Nucleus accumbens (tissue), 56 donors: ENCODE measurements at places on chromosomes 7 and 10.

- no peak for DNase-seq
Observed at GRCh38 chr10:4234661-4235060, 449.7 kb upstream of the KLF6 start.

GRCh38 chr10:130808686-130809085 is 502.8 kb downstream of the TCERG1L start:
- no peak for DNase-seq

GRCh38 chr10:84101042-84101441 is 38.3 kb upstream of the GHITM start:
- DNase-seq = no peak

- DNase-seq = no peak
Observed at GRCh38 chr10:14381475-14381874, 50.8 kb upstream of the FRMD4A start.

DNA sequence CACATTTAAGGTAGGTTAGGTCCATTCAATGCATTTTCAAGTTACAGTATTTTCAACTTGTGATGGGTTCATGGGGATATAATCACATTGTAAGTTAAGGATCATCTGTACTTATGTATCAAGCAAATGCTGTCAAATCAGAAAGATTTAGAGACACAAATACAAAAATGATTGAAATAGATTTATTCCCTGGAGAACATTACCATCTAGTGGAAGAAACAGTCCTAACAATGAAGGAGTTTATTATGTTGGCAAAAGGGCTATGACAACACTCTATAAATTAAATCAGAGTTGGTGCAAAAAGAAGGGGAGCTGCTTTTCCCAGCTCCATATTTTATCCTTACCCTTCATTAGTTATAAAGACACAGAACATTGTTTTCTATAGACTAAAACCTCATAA is 69.0 kb downstream of the PRSS58 start:
- DNase-seq = no peak

GRCh38 chr10:33612551-33612950 is 278.1 kb upstream of the NRP1 start:
- no peak for DNase-seq

DNA sequence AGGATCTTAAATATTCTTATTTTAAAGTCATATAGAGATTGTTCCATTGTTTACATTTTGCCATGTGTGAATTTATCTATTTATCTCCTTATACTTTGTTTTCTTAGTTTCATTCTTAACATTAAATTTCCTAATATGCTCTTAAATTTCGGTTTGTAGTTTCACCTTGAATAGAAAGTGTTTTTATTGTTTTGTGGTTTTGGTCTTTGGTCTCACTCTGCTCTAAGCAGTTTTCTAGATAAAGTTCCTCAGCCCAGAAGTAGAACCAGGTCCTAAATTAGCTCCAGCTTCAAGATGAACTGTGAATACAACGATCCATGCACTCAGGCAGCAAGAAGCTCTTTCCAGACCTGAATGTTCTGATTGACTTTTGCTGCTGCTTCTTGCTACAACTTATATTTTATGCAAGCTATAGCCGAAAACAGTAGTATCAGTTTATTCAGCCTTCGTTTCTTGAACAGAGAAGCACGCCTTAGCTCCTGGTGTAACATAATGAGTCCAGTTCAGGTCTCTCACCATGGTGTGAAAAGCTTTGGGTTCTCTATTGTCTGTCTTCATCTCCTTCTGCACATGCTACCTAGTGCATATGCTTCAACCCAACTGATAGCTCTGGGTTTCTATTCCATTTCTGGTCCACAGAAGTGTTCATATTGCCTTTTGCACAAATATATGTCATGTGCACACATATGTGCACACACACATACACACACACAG is 95.3 kb downstream of the SEM1 start:
- DNase-seq = no peak

DNA sequence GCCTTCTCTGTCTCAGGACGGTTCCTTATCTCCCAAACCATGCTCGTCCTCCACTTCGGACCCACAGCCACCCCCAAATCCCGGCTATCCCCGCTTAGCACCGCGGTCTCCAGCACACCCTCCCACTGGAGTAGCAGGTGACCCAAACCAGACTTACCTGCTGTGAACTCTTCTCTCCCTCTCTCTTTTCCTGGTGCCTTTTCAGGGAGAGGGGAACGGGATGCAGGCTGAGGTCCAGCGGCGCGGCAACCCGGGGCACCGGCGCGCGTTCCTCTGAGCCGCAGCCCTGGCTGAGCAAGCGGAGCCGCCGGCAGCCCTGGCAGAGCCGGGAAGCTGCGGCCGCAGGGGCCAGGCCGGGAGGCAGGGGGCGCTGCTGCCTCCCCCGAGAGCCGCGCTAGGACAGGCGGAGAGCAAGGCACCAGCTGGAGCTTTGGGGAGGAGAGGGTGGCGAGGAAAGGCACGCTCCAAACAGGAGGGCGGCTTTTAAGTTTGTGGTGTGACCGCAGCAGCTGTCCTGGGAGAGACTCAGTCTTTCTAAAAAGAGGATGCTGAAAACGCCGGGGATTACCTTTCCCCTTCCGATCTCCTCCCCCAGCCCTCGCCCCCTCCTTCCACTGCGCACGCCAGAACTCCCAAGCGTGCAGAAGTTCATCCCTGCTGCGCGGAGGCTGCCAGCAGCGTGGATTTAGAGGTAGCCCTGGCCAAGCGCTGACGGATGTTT is at the start of gene SEMA3D:
Gene SEMA3D, minus strand, starts transcription at position 536 of the 721 bp plus-strand sequence. CDS start 65,165 bp downstream, outside the sequence.
- DNase-seq = peak; percentile 41

GRCh38 chr7:2116989-2117591 is 115.7 kb downstream of the MAD1L1 start:
- DNase-seq = peak; percentile 36

- no peak for DNase-seq
Observed at GRCh38 chr10:112649006-112649821, 202.2 kb downstream of the VTI1A start.

- no peak for DNase-seq
Observed at GRCh38 chr7:158705234-158705850, 738 bp upstream of the NCAPG2 start.

DNA sequence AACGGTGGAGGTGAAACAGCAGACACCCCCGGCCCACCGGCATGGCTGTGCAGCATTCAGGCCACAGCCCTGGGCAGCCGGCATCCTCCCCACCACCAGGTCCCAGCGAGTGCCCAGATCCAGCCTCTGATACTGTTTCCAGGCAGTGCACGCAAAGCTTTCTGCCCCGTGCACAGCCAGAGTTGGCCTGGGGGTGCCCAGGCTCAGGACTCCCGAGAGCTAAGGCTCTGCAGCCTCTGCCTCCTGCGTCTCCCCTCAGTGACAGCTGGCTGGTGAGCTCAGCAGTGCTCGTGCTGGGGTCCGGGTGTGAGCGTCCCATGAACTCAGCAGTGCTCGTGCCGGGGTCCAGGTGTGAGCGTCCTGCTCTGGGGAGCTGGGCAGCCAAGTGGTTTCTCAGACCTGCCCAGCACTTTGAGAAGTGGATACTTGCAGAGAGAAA is 65.4 kb downstream of the CFAP46 start:
- no peak for DNase-seq

DNA sequence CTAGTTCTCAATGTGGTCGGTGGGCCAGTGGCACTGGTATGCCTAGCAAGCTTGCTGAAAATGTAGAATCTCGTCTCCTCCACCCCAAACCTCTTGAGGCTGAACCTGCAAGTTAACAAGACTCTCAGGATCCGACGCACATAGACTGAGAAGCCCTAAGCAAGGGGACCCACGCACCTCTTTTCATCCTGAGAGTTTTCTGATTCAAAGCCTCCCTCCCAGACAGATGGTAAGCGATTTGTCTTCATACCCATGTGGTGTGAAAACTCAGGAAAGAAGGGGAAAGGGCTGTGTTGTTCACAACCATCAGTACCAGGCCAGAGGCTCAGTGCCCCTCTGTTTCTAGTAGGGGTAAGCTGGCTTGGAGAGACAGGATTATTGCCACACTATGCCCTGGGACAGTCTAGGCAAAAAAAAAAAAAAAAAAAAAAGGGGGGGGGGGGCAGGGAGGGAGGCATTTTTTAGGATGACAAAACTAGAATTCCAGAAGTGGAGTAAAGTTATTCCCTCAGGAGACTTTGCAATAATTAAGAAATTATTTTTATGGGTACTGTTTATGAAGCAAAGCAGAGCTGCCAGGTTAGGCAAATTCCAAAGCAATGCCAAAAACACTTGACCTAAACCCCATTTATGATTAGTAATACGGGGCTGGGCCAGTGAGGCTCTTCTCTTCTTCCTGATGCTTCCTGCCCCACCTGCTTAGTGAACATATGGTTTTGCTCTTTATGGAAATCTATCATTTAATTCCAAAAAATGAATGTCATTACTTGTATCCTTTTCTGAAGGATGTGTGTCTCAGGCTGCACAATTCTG is 117.6 kb upstream of the PDLIM1 start:
- no peak for DNase-seq

DNA sequence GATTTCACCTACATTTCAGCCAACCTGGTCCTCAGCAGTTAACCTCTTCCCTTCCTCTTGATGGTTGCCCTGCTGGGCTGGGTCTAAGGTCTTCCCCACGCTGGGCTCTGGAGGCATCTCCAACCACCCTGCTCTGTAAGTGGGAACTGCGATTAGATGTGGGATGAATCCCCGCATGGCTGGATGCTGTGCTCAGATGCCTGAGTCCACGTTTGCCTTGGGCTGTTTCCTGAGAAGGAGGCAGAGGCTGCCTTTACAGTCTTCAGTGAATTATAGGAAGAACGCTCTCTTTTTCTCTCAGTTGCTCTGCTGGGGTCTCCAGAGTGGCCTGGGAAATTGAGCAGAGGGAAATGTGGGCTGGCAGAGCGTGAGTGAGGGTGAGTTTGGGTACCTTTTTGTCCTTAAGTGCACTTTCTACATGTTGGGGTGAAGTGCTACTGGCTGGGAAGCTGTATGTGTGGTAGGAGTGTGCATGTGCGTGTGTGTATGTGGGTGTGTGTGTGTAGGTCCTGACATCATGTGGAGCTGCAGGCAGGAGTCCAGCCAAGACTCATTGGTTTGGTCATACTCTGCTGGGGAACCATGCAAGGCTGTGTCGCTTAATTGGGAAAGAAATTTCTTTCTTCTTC is 1.5 kb downstream of the GIMAP8 start:
- no peak for DNase-seq

DNA sequence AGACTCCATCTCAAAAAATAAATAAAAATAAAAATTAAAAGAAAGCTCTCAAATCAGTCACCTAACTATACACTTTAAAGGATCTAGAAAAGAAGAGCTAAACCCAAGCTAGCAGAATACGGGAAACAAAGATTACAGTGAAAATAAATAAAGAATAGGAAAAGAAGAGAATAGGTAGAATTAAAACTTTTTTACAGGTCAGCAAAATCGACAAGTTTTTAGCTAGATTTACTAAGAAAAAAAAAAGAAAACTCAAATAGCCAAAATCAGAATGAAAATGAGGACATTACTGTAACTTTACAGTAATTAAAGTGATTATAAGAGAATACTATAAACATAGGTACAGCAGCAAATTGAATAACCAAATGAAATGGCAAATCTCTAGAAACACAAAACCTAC is 51.5 kb upstream of the RABGEF1 start:
- DNase-seq = no peak

DNA sequence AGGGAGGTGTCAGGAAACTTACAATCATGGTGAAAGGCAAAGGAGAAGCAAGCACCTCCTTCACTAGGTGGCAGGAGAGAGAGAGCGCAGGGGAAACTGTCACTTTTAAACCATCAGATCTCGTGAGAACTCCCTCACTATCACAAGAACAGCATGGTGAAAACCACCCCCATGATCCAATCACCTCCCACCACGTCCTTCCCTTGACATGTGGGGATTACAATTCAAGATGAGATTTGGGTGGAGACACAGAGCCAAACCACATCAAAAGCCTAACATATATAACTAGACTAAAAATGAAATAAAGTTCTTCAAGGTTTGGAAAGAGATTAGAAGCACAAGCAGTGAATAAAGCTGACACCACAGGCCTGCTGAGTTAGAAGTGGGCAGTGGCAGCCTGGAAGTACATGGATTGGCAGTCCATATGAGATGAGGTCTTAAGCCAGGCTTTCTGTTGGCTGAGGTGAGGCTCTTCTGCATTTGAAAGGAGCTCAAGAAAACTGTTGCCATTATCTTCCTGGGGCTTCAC is 96.4 kb upstream of the MDFIC start:
- DNase-seq = no peak

GRCh38 chr7:143289421-143289820 is 1.3 kb downstream of the CASP2 start:
- no peak for DNase-seq

GRCh38 chr10:123287594-123288247 is 133.5 kb downstream of the BUB3 start:
- no peak for DNase-seq

DNA sequence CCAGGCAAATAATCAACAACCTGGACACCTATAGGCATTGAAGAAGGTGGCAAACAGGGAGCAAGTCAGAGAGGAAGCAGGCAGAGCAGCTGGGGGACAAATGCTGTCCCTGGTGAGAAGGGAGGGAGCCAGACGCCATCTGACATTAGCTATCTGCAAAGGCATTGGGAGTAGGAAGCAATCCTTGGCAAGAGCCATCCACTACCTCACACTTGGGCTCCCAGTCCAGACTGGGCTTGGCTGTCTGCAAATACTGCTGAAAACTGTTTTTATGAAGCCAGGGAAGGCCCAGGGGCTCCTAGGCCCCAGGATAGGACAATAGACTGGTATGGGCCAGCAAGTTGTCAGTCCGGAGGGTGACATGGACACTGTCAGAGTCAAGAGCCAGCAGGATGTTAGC is 132.5 kb downstream of the SORBS1 start:
- DNase-seq = no peak
